ENCODE measurements at places on chromosomes 16 and 17.

- DNase-seq: no peak
Observed at GRCh38 chr16:75385507-75386152, 47.7 kb downstream of the CFDP1 start.

GRCh38 chr17:42819939-42820535 is 4.0 kb downstream of the BECN1 start:
- DNase-seq: peak; percentile 71

GRCh38 chr16:80015566-80015965 is 415.0 kb upstream of the MAF start:
- no peak for DNase-seq

DNA sequence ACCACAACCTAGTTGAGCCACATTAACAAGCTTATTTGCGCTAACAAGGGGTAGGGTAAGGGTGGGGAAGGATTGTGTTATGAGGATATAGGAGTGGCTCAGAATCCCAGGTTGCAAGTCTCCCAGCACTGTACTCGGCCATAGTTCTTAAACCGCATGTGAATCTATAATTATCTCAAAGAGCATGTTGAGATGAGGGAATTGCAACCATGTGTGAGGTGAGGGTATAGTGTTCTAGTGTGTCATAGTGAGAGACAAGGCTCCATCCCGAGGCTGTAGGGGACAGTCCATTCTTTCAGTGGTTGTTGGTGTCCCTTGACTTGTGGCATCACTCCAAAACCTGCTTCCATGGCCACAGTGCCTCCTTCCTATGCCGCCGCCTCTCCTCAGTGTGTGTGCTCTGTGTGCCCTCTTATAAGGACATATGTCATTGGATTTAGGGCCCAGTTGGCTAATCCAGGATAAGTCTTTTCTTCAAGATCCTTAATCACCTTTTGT is 22.7 kb upstream of the ATP5MC1 start:
- DNase-seq: no peak

DNA sequence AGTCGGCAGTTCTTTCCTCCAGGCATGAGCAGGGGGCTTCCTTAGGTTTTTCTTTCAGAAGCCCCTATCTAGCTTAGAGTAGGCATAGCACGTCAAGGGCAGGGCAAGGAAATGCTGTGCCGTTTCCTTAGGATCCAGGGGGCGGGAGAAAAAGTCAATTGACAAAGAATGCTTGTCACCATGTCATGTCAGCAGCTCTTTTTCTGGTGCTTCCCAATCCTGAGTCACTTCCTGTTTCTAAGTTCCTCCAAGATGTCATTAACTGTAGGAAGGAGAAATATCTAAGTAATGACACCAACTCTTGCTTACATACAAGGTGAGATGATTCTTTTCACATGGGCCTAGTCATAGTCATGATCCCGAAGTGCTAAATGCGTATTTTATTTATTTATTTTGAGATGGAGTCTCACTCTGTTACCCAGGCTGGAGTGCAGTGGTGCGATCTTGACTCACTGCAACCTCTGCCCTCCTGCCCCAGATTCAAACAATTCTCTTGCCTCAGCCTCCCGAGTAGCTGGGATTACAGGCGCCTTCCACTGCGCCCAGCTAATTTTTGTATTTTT is 35.2 kb downstream of the GJC1 start:
- no peak for DNase-seq

GRCh38 chr17:50817838-50818237 is 17.5 kb upstream of the WFIKKN2 start:
- DNase-seq: no peak

- no peak for DNase-seq
Observed at GRCh38 chr17:65685110-65685509, 123.7 kb upstream of the AXIN2 start.

GRCh38 chr16:74070237-74070636 is 226.4 kb upstream of the PSMD7 start:
- no peak for DNase-seq

DNA sequence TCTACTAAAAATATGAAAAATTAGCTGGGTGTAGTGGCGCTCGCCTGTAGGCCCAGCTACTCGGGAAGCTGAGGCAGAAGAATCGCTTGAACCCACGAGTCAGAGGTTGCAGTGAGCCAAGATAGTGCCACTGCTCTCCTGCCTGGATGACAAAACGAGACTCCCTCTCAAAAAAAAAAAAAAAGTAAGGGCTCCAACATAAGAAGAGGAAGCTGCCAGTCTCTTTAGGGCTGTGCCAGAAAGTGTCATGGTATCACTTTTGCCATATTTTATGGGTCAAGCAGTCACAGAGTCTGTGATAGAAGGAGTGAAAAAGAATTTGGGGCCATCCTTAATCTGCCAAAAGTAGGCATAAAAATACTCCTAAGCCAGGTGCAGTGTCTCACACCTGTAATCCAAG is 1.4 kb upstream of the PIPOX start:
- DNase-seq: no peak

DNA sequence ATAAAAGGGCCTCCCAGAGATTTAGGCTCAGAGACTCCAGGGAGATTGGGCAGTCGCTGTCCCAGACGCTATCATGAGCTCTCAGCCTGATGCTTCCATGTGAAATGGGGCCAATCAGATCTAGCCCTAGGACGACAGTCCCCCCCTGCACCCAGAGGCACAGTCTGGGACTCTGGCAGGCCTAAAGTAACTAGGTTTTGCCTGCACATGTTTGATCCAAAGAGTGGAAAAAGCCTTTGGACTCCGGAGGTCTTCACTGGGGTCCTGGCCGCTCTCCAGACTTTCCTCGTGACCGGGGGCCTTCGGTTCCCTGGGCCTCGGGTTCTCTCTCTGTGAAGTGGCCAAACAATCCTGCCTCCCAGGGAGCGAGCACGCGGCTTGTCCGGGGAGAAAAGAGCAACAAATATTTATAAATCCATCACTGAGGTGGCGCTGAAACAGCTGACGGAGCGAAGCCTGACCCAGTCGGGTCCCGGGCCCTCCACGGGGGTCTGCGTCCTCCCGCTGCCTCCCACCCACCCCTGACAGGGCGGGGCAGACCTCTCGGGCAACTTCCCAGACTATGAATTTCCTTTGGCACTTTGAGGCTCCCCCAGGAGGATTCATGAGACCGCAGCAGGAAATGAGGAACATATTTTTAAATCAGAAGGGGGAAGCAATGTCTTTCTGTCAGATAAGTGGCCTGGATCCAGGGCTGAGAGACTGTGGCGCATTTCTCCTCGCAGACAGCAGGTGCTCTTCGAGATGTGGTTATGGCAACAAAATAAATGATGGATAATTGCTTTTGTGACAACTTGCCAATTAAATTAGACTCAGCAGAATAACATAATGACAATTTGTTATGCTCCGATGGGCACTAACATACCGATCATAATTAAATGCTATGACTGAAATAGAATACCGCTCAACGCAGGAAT is 38.9 kb downstream of the MRPS23 start:
- no peak for DNase-seq

DNA sequence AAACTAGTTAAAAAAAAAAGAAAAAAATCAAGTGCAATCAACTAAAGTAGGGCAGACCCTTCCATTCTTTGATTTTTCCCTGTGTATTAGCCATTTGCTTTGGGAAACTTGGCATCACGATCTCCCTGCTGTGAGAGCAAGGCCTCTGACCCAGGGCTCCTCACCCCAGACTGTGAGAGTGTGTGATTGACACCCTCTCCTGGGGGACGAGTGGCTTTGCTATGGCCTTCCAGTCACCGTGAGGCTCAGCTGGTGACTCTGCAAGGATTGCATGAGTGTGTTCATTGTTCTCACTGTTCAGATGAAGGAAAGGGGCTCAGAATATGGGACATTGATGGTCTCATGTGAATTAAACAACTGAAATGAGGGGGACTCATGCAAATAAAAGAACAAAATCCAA is 69.0 kb upstream of the BCAR1 start:
- no peak for DNase-seq

- no peak for DNase-seq
Observed at GRCh38 chr17:74877592-74878548, 5.1 kb upstream of the FDXR start.

GRCh38 chr16:1789643-1790045 is 3.9 kb downstream of the IGFALS start:
- DNase-seq: no peak

DNA sequence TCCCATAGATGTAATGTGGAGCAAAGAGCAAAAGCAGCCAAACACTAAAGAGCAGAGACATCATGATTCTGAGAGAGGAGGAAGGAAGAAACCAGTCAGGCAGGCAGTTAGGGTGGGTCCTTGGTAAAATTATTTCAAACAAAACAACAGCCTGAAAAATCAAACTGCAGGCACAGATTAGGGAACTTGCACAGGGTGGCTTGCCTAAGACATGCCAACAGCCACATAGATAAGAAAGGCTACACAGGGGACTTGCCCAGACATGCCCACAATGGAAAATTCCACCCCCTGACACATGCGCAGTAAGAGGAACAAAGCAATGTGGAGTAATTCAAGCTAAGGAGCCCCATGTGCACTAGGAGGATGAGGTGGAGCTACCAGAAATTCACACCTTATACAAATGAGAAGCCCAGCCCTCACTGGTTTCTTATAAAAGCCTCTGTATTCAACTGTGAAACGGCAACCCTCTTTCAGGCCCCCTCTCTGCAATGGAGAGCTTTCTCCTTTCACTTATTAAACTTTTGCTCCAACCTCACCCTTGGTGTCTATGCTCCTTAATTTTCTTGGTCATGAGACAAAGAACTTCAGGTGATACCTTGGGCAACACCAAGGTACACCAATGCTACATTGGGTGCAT is 7.3 kb upstream of the GAS7 start:
- no peak for DNase-seq

DNA sequence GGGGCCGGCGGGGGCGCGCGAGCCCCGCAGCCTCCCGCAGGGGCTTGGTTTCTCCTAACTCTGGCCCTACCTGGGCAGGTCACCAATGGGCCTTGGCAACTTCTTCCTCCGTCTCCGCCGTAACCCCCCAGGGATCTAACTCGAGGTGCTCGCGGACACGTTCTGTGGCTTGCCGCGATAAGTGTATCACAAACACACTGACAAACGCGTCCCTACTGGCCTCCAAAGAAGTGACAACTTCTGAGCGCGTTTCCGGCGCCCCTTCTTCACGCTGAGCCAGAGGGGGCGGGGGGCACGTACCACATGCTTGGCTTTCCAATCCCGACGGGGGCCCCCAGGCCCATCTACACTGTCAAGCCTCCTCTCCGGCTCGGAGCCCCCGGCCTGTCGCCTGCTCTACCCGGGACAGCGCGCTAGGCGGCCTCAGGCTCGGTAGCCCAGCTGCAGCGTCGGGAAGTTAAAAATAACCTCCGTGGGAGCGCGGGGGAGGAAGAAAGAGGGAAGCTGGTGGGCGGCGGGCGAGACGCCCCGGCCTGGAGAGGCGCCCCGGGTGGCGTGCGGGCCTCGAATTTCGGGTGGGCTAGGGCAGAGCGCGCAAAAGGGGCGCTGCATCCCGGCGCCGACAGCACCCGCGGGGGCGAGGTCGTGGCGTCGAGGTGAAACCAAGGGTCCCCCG is 725 bp upstream of the SPHK1 start:
- DNase-seq: peak; percentile 31

GRCh38 chr16:57531635-57532265 is 4.6 kb downstream of the CCDC102A start:
- DNase-seq: no peak

GRCh38 chr17:82400830-82401229 is 17.3 kb upstream of the HEXD start:
- peak; percentile 48 for DNase-seq

GRCh38 chr17:40019140-40019991 is 4.1 kb downstream of the CSF3 start:
- DNase-seq: no peak

DNA sequence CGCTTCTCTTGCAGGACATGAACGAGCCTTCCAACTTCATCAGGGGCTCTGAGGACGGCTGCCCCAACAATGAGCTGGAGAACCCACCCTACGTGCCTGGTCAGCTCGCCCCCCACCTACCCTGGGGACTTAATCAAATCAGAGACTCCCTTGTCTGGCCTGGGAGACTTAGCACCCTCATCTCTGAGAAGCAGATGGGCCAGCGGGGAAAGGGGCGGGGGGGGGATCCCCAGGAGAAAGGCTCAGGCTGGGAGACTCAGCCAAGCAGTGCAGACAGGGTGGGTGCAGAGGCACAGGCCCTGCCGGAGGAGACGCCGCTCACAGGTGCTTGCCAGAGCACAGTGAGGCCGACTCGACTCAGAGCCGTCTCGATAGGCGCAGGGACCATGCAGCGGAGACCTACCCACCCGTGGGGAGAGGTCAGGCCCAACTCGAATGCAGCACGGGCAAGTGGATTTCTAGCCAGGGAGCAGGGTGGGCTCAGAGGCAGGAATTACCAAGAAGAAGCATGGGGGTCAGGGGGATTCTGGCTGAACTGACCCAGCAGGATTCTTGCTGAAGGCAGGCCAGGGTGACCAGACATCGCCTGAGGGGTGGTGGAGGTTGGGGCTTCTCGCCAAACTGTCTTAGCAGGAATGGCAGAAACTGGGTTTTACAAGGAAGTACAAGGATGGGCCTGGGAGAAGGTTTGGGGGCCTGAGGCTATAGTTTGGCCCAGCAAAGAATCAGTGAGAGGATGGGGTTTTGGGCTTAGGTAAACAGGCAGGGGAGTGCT is 9.7 kb downstream of the GAA start:
- no peak for DNase-seq

DNA sequence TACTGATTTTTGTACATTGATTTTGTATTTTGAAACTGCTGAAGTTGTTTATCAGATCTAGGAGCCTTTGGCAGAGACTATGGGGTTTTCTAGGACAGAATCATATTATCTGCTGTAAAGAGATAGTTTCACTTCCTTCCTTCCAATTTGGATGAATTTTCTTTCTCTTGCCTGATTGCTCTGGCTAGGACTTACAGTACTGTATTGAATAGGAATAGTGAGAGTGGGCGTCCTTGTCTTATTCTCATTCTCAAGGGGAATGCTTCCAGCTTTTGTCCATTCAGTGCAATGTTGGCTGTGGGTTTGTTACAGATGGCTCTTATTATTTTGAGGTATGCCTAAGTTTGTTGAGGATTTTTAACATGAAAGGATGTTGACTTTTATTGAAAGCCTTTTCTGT is 290.1 kb downstream of the MAP2K4 start:
- no peak for DNase-seq

- DNase-seq: no peak
Observed at GRCh38 chr17:78647032-78647431, 69.8 kb upstream of the DNAH17 start.

GRCh38 chr17:36899250-36900159 is 37.8 kb upstream of the LHX1 start:
- no peak for DNase-seq

DNA sequence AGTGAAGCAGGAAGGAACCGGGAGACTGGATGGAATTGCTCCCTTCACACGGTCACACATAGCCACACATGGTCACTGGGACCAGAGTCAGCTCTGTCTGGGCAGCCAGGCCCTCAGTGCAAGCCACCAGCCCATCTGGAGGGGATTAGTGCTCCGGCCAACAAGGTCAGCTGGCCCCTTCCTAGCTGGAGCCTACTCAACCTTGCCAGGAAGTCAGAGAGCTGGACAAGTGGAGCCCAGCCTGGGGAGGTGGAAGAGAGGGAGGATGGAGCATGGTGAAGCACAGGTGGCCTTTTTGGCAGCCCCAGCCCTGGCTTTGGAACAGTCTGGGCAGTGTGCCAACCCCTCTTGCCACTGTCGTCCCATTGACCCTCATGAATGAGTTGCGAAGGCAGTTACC is 3.7 kb upstream of the CACNA1G start:
- DNase-seq: no peak

GRCh38 chr17:76540381-76541300 is 797 bp downstream of the PRCD start:
- DNase-seq: no peak

- no peak for DNase-seq
Observed at GRCh38 chr16:81659249-81659648, 119.8 kb upstream of the PLCG2 start.

GRCh38 chr17:9473711-9474110 is 101.9 kb downstream of the STX8 start:
- no peak for DNase-seq

- DNase-seq: no peak
Observed at GRCh38 chr16:67530013-67530939, 1.6 kb downstream of the RIPOR1 start.

All from stimulated activated CD4-positive, alpha-beta T cell treated with anti-CD3 and anti-CD28 coated beads, Interleukin-4, amount 100 ng/mL, for 48 hours (primary cell).